LNCaP clone FGC (cell line): ENCODE measurements at places on chromosomes 12 and 14.
A peak's percentile ranks its signal among the peaks of the same experiment; 100 is the strongest.

DNA sequence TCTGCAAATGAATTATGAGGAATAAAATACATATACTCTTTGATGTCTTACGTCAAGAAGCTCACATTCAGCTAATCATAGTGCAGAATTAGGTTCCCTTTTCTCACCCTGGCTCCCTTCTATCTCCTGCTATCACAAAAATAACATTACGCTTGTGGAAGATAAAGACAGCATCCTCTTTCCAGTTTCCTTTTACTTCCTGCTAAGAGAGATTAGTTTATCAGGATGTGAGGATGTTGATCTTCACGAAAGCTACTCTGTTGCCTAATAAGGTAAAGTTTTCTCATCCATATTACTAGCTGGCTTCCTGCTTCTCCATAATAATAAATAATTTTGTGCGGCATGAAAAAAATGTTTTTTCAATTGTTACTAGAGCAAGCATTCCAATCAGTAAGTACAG is 217.7 kb upstream of the DCN start:
- no peak for DNase-seq

GRCh38 chr14:20723488-20723887 is 22.2 kb upstream of the EDDM3A start:
- no peak for DNase-seq

DNA sequence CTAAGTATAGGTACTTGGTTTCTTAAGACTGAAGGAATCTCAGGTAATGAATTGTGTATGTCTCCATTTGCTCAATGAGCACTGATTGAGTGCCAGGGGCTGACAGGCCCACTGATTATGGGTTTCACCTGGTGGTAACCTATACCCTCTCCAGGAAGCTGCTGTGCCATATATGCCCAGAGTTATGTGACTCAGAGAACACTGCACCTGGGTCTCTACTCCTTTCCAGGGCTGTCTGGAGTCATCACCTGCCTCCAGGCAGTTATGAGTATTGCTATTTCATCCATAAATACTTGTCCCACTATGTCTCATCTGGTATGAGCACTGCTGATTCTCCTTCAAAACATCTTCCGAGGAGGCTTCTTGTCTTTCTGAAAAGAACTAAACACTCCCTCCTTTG is 692.9 kb downstream of the BCL11B start:
- DNase-seq, result no peak

GRCh38 chr14:68602507-68602906 is 190.4 kb downstream of the ZFP36L1 start:
- no peak for DNase-seq

DNA sequence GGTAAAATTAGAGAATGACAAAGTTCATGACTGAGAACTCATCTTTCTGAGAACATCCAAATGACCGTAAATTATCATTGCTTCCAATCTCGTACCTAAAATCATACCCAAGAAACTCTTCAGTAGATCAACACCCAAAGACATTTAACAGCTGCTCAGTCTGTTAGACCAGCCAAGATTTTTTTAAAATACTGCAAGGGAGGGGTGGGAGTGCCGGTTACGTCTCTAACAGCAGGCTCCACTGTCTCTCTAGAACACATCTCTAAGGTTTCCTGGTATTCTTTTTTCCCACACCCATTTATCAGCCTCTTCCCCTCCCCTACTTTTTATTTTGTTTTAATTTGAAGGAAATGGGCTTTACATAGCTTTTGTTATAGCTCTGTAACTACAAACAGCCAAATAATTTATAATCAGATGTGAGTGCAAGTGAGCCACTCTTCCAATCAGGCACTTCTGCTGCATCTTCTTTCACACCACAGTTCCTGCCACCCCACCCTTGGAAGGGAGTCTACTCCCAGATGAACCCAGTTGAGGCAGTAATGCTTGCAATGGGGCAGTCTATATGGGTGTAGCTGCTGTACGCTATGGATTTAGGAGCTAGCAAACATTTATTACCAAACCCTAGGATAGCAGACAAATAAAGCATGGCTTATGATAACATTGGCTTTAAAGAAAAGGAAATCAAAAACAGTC is 21.9 kb downstream of the PTPRB start:
- DNase-seq, result no peak

- no peak for DNase-seq
Observed at GRCh38 chr12:77045183-77045582, 20.2 kb downstream of the E2F7 start.

GRCh38 chr12:27246774-27247173 is 2.7 kb downstream of the STK38L start:
- DNase-seq, result no peak

- DNase-seq, result no peak
Observed at GRCh38 chr12:120488057-120488640, 7.8 kb upstream of the DYNLL1 start.

- DNase-seq, result no peak
Observed at GRCh38 chr14:69644814-69645213, 33.4 kb downstream of the SUSD6 start.

- no peak for DNase-seq
Observed at GRCh38 chr14:49036984-49037516, 549.1 kb downstream of the RPS29 start.

GRCh38 chr12:67025543-67026114 is 243.5 kb upstream of the CAND1 start:
- DNase-seq, result no peak

GRCh38 chr14:103496776-103497175 is 25.9 kb downstream of the CKB start:
- DNase-seq, result no peak

- DNase-seq, result no peak
Observed at GRCh38 chr12:113329022-113329790, 5.7 kb downstream of the SLC8B1 start.

DNA sequence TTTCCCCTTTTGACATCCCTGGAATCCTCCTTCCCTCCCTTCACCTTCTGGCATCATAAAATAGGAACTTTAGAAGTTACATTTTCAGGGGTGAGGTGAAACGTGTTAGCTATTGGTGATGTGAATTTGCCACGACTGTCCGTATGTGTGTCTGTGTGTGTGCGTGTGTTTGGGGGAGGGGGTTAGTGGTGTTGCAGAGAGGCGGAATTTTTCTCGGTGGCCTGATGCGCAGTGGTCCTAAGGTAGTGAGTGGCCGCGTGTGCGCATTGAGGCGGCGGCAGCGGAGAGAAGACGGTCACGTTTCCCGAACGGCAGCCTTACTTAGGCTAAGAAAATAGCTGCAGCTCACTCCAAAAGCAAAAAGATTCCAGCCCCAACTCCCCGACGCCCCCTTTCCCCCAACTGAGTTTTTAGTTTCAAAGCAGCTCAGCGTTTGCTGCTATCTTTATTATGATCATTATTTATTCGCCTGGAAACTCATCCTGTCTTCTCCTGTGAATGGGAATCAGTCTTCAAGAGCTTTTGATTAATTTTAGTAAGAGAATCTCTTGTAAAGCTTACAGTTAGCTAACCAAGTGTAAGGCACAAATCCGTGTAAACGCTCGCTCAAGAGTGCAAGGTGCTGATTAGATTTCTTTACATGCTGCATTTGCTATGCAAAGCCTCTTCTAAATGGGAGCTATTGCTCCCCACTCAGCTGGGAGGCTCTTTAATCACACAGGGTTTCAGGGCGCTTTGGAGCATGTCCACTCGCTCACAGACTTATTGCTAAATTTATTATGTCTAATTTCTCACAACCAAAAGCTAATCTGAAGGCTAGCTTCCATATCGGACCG is 4.7 kb downstream of the FLRT2 start:
- DNase-seq, result no peak

DNA sequence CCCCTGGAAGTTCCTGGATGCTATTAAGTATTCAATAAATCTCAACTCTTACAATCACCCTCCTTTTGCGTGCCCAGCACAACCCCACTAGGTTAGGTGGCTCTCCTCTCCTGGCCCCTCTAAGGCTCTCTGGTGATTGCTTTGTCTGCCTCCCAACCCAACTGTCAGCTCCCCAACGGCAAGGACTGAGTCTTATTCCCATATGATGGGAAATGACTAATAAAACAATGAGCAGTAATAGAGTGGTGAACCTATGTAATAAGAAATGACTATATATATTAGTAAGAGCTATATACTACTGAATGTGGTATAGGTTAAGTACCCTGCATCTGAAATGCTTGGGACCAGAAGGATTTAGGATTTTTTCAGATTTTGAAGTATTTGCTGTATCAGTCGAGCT is 8.1 kb downstream of the APPL2 start:
- DNase-seq, result no peak

DNA sequence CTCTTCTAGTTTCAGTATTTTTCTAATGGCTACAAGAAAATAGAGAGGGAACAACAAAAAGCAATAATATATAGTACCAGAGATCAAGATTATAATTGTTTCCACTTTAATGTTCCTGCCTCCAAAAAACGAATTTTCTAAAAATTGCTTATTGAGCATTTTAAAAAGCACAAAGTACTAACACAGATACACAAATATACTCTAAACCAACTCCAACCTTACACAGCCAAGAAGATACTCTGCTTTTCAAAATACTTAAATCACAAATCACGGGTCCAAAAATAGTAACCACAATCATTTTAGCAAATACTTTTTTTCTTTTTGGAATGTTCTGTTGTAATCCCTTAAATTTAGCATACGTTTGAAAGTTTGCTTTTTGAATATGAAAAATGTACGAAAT is 2.0 kb downstream of the YAF2 start:
- no peak for DNase-seq

DNA sequence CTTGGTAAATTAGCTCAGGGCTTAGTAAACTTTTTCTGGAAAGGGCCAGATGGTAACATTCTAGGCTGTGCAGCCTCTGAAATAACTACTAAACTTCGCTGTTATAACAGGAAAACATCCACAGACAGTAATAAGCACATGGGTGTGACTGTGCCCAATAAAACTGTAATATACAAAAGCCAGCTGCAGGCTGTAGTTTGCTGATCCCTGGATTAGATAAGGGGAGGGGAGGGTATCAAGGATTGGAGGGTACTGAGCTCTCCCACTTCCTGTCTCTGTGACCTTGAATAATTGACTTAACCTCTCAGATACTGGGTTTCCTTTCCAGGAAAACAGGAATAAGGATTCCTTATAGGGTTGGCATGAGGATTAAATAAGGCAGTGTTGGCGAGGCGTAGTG is 81.2 kb downstream of the CCDC60 start:
- DNase-seq, result no peak

GRCh38 chr12:109735051-109735521 is 21.5 kb downstream of the FAM222A start:
- no peak for DNase-seq

GRCh38 chr12:16175840-16176239 is 101.6 kb downstream of the SLC15A5 start:
- no peak for DNase-seq

DNA sequence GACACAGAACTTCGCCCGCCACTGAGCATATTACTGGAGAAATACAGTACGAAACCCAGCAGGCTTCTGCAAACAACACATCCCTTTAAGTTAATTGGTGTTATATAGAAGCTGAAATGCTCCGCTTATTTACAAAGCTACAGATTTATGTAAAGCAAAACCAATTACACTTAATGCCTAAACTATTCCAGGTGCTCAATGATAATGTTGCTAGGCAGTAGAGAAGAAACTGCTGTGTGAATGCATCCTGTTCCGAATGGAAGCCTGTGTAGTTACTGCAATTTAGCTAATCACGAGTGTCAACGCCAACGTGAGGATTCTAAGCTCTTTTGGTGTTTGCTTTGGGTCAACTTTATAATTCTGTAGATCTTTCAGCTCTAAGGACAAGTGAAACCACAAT is 89.8 kb downstream of the SLC15A5 start:
- no peak for DNase-seq

DNA sequence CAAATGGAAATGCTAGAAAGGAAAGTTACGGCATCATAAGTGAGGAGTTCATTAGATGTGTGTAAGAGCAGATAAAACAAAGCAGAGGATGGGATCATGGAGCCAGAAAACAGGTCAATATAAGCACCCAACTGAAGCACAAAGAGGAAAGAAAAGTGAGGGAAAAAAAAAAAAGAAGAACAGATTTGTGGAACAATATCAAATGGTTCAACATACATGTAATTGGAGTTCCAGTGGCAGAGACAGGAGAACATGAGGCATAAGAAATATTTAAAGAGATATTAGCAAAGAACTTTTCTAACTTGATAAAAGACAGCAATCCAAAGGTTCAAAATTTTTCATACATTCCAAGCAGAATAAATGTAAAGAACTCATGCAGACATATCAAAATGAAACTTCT is 54.1 kb downstream of the SPTSSA start:
- DNase-seq, result no peak

- no peak for DNase-seq
Observed at GRCh38 chr14:101518611-101519473, 42.5 kb upstream of the DIO3 start.

- no peak for DNase-seq
Observed at GRCh38 chr12:58079806-58080205, 138.4 kb downstream of the ATP23 start.

- peak; percentile 13 for DNase-seq
Observed at GRCh38 chr12:9869307-9870161, at the start of gene CLEC2B. TSS of gene CLEC2B (minus strand) at chr12:9869354.

DNA sequence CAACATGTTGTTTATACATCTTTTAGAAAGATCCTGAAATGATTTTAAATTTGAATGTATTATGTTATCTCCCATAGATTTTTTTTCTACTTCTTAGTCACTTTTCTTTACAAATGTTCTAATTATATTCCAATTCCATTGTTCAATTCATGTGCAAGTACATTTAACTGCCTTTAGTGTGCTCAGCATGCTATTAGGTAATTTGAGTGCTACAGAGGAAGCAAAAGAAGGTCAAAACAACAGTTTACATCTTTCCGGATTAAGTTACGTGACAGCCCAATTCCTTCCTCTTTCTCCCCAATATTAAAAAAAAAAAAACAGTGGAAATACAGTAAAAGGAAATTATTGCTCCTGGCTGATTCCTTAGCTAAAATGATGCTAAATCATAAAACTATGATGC is 98.3 kb downstream of the RTN1 start:
- no peak for DNase-seq

DNA sequence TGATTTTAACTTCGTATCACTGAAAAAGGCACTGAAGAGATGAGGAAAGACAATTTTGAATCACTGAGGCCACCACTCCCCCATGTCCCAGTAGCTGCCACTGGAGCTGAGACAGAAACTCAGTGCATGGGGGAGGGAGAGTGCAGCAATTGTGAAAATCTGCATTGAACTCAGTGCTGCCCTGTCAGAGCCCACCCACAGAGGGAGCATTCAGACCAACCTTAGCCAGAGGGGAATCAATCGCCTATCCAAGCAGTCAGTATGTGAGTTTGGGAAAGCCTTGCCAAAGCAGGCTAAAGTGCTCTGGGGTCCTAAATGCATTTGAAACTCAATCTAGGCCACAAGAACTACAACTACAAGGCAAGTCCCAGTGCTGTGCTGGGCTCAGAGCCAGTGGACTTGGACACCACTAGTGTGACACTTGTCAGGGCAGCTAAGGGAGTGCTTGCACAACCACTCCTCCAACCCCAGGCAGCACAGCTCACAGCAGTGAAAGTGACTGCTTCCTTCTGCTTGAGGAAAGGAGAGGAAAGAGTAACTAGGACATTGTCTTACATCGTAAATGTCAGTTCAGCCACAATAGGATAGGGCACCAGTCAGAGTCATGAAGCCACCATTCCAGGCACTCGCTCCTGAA is 13.3 kb downstream of the RNASE3 start:
- DNase-seq, result no peak
